ENCODE measurements at places on chromosomes 1 and 21.

- no peak for DNase-seq
These were observed 8.0 kb upstream of the MEX3A start for GRCh38 chr1:156090138-156090839.

DNA sequence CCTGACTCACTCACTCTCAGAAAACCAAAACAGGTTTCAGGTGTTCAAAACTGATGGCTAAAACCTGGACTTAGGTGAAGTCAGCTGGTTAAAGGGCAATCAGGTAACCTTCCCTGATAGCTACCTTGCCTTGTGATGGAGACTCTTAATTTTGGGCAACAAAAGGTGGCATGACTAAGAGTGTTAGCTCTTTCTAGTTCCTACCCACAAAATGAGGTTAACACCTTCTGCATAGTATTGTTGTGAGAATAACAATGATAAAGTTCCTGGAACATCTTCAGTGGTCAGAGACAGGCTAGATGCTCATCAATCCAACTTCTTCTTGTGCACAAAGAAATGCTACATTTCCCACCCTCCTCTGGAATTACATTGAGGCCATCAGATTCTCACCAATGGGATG lies 214.8 kb downstream of the ZNF648 start:
- DNase-seq, result no peak

- no peak for DNase-seq
These were observed 450.1 kb upstream of the BEND5 start for GRCh38 chr1:49226758-49227157.

GRCh38 chr21:14484188-14485009 lies 61.7 kb downstream of the SAMSN1 start:
- DNase-seq, result no peak

- DNase-seq, result no peak
These were observed 73.5 kb upstream of the RUNX3 start for GRCh38 chr1:25003457-25004190.

DNA sequence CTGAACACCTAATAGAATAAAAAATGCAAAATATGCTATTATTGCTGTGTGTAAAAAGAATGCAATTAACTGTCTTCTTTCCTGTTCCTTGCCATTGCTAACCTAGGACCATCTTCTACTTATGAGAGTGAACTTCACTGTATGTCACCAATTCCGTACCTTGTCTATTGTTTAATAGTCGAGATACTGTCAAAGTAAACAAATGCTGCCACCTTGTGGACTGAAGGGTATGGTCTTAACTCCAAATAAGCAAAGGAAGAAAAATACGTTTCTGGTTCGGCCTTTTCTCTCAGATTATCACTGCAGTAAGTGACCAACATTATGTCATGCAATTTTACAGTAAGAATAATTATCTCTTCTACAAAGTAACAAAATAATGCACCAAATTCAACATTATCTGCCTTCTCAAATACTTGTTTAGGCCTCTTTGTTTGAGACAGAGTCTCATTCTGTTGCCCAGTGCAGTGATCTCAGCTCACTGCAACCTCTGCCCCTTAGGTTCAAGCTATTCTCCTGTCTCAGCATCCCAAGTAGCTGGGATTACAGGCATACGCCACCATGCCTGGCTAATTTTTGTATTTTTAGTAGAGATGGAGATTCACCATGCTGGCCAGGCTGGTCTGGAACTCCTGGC lies 133.4 kb downstream of the COP1 start:
- DNase-seq, result no peak

- DNase-seq, result no peak
These were observed 16.1 kb upstream of the CHI3L1 start for GRCh38 chr1:203202431-203203245.

- no peak for DNase-seq
These were observed 511.7 kb downstream of the USP25 start for GRCh38 chr21:16241479-16241963.

DNA sequence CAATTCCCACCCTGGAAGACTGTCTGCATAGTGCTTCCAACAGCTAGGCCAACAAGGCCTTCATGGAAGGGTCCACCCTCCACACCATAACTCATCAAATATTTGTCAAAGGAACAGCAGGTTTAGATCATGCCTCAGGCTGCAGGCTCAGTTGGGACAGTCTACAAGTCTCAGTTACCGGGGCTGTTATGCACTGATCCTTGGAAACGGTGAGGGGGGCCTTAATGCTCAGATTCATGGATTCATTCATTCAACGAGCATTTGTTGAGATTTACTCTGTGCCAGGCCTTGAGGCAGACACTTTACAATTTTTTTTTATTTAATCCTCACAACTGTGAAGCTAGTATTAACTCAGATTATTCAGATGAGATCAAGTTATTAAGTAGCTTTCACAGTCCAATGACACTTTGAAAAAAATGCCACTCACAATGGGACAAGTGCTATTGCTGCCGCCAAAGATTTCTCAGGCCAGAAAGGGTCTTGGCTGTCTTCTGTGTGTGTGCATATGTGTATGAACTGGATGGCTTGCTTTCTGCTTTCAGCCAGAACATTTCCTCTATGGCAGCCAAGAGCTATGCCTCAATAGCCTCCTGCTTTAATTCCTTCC lies 8.9 kb upstream of the C1orf216 start:
- DNase-seq, result no peak

- DNase-seq, result no peak
These were observed 6.7 kb downstream of the KCNJ15 start for GRCh38 chr21:38263493-38263892.

- no peak for DNase-seq
These were observed 55.0 kb downstream of the S1PR1 start for GRCh38 chr1:101291562-101292380.

DNA sequence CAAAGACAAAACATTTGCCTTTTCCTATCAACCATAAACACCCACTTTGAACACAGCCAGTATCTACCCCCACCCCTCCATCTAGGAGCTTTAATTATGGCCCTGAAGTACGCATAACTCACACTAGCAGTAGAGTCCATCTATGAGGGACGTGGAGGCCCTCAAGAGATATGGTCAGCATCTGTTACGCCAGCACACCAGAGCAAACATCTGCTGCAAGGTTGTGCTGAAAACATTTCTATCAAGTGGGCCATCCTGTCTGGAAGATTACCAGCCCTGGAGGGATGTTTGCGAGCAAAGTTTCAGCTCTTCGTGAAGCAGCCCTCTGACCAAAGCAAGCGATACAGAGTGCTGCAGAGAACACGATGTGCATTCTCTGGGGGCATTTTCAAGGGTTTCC lies 74.6 kb downstream of the SLC45A1 start:
- no peak for DNase-seq

DNA sequence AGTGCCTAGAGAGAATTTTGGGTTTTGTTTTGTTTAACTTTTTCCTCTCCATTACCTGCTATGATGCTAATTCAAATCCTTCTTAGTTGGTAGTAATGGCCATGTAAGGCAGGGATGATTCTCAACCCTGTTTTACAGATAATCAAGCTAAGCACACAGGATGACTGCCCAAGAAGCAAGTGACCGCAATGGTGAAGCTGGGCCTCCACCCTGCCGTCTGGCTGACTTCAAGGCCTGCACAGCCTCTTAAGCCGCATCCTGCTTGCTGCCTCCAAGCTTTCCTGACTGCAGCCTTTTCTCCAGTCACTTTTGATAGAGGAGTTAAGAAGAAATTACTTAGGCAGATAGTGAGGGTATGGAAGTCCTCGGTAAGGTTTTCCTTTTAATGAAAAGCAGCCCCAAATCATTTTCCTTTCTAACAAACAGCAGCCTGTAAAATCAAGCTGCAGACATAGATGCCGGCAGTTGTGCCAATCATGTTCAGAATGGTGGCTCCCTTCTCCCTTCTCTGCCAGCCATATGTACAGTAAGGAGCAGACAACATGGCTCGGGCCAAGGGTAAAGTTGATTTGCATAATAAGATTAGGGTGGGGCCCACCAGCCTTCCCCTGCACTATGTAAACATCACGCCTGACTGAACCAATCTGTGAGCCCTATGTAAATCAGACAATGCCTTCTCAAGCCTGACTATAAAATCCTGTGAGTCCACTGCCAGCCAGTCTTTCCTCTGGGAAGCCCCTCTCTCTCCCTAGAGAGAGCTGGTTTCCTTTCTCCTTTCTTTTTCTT lies 8.8 kb upstream of the CTBS start:
- DNase-seq, result no peak

DNA sequence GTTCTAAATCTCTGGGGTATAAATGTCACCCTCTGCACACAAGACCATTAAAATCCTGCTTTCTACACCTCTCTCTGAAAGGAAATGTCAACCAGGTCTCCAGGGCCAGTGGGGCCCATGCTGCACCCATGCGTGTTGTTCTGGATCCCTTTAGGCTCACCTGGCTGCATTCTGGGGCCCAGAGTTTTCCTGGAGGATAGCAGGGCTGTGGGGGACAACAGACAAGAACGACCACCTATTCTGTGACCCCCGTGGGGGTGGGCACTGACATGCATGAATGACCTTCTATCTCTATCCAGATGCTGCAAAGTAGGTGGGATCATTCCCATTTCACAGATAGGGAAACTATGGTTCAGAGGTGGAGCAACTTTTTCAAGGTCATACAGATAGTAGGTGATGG lies 41.6 kb downstream of the TNNT2 start:
- DNase-seq, result no peak

DNA sequence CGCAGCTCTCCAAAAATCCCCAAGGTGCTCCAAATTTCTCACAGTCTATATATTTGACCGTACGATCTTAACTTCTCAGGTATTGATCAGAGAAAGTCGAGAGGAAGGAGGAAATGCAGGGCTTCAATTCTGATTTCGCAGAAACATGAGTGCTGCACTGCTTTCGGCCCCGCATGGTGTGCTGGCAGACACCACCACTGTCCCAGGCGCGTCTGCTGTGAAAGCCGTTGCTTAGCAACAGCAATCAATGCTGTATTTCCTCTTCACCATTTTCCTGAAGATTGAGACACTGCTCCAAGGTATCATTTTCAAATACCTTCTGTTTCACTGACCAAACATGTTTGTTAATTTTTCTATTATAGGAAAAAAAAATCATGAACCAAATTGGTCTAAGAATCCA lies 296.3 kb downstream of the SMYD3 start:
- no peak for DNase-seq

DNA sequence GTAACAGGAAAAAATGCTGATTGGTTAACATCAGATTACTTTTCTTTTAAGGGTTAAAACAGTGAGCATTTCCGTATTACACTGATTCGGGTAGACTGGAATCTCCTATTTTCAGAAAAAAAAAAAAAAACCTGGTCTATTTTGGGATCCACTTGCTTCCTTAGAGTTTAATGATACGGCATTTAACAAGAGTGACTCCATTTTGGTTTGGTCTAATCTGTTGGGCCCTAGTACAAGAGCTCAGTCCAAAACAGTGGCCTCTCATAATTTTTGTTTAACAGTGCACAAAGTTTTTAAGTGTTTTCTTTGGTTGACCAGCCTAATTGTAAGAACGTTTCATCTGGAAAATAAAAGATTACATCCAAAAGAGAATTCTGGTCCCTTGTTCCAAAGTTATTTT lies 120.2 kb downstream of the NRDC start:
- no peak for DNase-seq

DNA sequence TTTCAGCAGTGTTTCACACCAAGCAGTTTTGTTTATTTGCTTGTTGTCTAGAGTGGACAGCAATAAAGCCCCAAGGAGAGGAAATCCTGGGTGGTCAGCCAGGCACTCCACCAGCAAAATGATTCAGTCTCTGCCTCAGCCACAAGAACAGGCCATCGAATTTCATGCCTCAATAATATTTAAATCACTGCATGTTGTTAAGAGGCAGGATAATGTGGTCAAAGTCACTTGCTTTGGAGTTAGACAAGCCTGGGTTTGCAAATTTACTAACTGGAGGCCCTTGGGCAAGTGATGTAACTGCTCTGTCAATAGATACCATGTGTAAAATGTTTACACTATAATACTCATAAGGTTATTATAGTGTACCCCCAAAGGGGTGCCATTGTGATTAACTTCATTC lies 349.6 kb downstream of the LMO4 start:
- DNase-seq, result no peak

- no peak for DNase-seq
These were observed 6.0 kb downstream of the LDLRAD1 start for GRCh38 chr1:54012008-54012325.

Measured in C1 segment of cervical spinal cord (tissue), 14 donors.